ENCODE measurements at places on chromosomes 2 and 18. TPM values are rescaled to one million over a fixed set of nuclear protein-coding genes. Genes with fewer than 3 reads are reported as not detected.

- no peaks in the 10 kb centered on the region for H3K27me3 ChIP-seq
- H3K4me3 ChIP-seq = no peak overlapping the region
- H3K4me1 ChIP-seq = peaks cover 32% of the 10 kb centered on the region
- H3K36me3 ChIP-seq = peaks cover 6% of the 10 kb centered on the region
- DNase-seq = no peak
- peak overlapping the region; percentile 24 for H3K27ac ChIP-seq
These were observed 116.1 kb downstream of the FAM117B start for GRCh38 chr2:202750763-202751427.

- H3K27me3 ChIP-seq = no peaks in the 10 kb centered on the region
- H3K4me1 ChIP-seq = no peaks in the 10 kb centered on the region
- no peaks in the 10 kb centered on the region for H3K36me3 ChIP-seq
- no peak overlapping the region for H3K4me3 ChIP-seq
- DNase-seq = no peak
- no peak overlapping the region for H3K27ac ChIP-seq
These were observed 114.9 kb upstream of the AGAP1 start for GRCh38 chr2:235378944-235379343.

COL4A3 gene
- 0.65 TPM for total RNA-seq

REG1B gene
- 5.4 TPM for total RNA-seq

MOGAT1 gene
- not detected for total RNA-seq

- DNase-seq = no peak
- no peaks in the 10 kb centered on the region for H3K36me3 ChIP-seq
- H3K27ac ChIP-seq = no peak overlapping the region
- H3K4me1 ChIP-seq = peaks cover 21% of the 10 kb centered on the region
- peaks cover 13% of the 10 kb centered on the region for H3K27me3 ChIP-seq
- no peak overlapping the region for H3K4me3 ChIP-seq
These were observed 87.7 kb upstream of the TGFA start for GRCh38 chr2:70641263-70641784.

MYL12B gene
- 216 TPM for total RNA-seq

GRCh38 chr2:32246911-32247310 is 17.8 kb downstream of the NLRC4 start:
- no peaks in the 10 kb centered on the region for H3K4me1 ChIP-seq
- H3K27me3 ChIP-seq = no peaks in the 10 kb centered on the region
- no peaks in the 10 kb centered on the region for H3K36me3 ChIP-seq

GRCh38 chr18:79982736-79983135 is 5.6 kb downstream of the TXNL4A start:
- H3K4me1 ChIP-seq = peaks cover 16% of the 10 kb centered on the region
- DNase-seq = no peak
- H3K36me3 ChIP-seq = peaks cover 3% of the 10 kb centered on the region
- H3K4me3 ChIP-seq = no peak overlapping the region

DNA sequence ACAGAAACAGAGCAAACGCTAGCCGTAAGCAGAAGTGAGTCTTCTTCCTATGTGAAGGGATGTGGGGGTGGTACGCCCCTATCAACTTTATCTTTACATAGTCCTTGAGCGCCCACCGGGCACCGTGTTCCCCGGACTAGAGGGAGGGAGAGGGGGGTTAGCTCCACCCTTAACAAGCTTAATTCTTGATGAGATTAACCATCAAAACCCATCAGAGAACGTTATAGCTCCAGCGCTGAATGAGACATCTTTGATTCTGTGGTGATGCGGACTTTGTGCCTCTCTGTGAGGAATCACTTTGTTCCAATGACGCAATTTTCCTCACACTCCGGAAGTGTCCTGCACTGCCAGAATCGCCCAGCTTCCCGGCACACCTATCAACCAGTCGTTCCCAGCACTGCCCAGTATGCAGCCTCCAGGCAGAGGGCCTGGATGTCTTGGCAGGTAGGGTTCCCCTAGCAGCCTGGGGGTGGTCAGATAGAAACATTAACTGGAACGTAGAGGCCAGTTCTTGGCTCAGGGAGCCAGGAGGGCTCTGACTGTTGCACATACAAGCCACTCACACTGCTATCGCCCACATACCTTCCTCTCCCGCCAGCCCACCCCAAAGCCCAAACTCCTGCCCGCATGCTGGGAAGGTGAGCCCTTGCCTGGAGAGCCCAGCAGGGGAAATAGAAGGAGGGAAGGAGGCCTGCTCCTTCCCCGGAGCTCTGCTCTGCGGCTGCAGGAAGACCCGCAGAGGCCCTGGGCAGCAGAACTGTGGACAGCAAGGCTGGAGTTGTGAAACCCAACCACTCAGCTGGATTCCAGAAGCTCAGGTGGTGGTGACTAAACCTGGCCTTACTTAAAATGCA is 1.9 kb upstream of the ODC1 start:
- DNase-seq = no peak
- H3K36me3 ChIP-seq = no peaks in the 10 kb centered on the region
- H3K27me3 ChIP-seq = peaks cover 2% of the 10 kb centered on the region
- H3K4me1 ChIP-seq = peaks cover 35% of the 10 kb centered on the region

NPC1 gene
- 52.7 TPM for total RNA-seq

DNA sequence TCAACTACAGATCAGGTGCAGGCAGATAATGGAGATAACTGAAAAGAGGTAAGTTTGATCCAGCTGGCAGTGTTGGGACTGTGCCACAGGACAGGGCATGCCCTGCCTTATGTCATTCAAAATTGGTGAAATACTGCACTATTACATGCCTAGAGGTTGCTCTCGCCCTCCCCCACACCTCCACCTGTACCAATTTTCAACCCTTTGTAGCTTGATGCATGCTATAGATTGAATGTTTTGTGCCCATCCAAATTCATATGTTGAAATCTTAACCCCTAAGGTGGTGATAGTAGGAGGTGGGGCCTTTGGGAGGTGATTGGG is 72.1 kb upstream of the LYPD6B start:
- H3K4me3 ChIP-seq = no peak overlapping the region
- H3K27ac ChIP-seq = no peak overlapping the region
- no peaks in the 10 kb centered on the region for H3K36me3 ChIP-seq
- no peak for DNase-seq
- H3K4me1 ChIP-seq = no peaks in the 10 kb centered on the region
- no peaks in the 10 kb centered on the region for H3K27me3 ChIP-seq

- H3K4me1 ChIP-seq = no peaks in the 10 kb centered on the region
- no peak for DNase-seq
- no peak overlapping the region for H3K27ac ChIP-seq
- no peak overlapping the region for H3K4me3 ChIP-seq
- H3K36me3 ChIP-seq = no peaks in the 10 kb centered on the region
- no peaks in the 10 kb centered on the region for H3K27me3 ChIP-seq
These were observed 541.1 kb downstream of the TNS1 start for GRCh38 chr2:217461674-217462073.

CAD gene
- total RNA-seq = 45.2 TPM

DNA sequence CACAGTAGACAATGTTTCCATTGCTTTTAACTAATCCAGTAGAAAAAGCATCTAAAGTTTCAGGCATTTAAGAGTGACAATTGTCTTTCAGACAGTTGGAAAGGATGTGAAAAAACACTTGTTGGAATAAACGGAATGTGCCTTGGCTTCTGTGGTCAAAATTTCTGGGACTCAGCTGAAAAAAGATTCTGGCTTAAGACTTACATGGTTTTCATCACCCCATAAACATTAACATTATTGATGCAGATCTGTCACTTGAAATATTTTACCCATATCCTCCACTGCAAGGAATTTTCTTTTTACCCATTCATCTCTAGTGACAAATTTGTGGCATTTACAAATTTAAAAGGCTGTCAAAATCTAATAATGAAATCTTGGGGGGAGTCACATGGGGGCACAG is 166.0 kb downstream of the SRBD1 start:
- H3K4me3 ChIP-seq = no peak overlapping the region
- no peaks in the 10 kb centered on the region for H3K27me3 ChIP-seq
- H3K27ac ChIP-seq = no peak overlapping the region
- no peaks in the 10 kb centered on the region for H3K4me1 ChIP-seq
- H3K36me3 ChIP-seq = no peaks in the 10 kb centered on the region

DNA sequence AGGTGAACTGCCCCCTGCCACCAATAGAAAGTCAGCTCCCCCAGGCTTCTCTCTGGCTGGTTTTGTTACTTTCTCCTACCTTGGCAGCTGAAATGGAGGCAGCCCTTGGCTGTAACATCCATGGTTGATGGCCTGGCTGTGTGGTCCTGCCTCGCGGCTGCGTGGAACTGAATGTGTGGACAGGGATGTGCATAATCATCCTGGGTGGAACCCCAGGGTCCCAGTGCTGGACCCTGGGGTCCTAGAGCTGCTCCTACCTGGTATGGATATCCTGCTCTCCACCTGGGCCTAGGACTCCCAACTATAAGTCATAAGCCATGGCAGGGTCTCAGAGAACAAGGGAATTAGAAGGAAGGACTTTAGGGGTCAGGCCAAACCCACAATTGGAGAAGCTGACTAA is 93.5 kb downstream of the CAPN13 start:
- peaks cover 8% of the 10 kb centered on the region for H3K4me1 ChIP-seq
- H3K36me3 ChIP-seq = no peaks in the 10 kb centered on the region
- DNase-seq = no peak
- no peak overlapping the region for H3K27ac ChIP-seq
- H3K27me3 ChIP-seq = peaks cover 3% of the 10 kb centered on the region

DNA sequence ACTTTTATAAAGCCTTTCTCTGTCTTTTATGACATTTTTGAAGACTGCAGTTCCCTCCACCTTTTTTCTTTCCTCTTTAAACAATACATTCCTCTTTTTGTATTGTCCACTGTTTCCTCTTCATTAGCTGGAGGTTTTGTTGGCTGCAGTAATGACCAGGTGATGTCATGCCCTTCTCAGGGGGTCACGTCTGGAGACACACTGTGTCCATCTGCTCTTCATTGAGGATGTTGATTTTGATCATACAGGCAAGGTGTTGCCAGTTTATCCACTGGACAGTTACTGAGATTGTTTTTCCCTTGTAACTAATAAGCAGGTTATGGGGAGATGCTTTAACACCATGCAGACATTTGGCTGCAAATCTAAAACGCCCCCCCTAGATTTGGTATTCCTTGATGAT is 19.8 kb downstream of the ZNF407 start:
- no peak for DNase-seq
- no peaks in the 10 kb centered on the region for H3K36me3 ChIP-seq
- H3K4me3 ChIP-seq = no peak overlapping the region
- no peaks in the 10 kb centered on the region for H3K27me3 ChIP-seq
- no peak overlapping the region for H3K27ac ChIP-seq
- peaks cover 11% of the 10 kb centered on the region for H3K4me1 ChIP-seq

DNA sequence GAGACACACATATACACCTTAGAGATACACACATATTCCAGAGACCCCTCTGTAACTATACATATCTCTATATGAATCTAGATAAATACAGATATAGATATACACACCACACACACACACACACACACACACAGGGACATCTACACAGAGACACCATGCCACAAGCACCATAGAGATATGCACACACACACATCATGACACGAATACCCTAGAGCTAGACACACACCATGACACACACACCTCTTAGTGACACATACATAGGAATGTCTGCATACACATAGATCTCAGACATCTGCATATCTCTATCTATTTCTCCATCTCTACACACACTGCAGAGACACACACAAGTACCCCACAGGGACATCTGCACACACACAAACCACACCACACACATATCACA is 270.0 kb downstream of the CYRIA start:
- no peak overlapping the region for H3K27ac ChIP-seq
- H3K36me3 ChIP-seq = no peaks in the 10 kb centered on the region
- no peak for DNase-seq
- H3K4me1 ChIP-seq = no peaks in the 10 kb centered on the region

PAX3 gene
- not detected for total RNA-seq

DNA sequence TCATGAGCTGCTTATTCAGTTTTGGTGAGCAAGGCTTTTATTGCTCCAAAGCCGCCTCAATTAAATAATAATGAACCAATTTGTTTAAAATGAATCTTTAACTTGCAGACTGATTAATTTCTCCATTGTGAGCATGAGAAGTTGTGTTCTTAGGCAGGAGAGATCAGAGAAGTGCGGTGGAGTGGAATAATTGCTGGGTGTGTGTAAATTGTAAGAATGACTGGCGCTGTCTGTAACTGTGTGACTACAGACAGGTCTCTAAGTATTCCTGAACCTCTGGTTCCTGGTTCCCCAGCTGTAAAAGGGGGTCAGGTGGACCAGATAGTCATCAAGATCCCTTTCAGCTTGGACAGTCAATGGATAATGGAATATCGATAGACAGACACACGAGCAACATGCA is 98.0 kb upstream of the EFEMP1 start:
- H3K27ac ChIP-seq = no peak overlapping the region
- no peak overlapping the region for H3K4me3 ChIP-seq
- no peaks in the 10 kb centered on the region for H3K27me3 ChIP-seq
- H3K4me1 ChIP-seq = no peaks in the 10 kb centered on the region
- H3K36me3 ChIP-seq = no peaks in the 10 kb centered on the region

OSBPL1A gene
- 3.4 TPM for total RNA-seq

DNA sequence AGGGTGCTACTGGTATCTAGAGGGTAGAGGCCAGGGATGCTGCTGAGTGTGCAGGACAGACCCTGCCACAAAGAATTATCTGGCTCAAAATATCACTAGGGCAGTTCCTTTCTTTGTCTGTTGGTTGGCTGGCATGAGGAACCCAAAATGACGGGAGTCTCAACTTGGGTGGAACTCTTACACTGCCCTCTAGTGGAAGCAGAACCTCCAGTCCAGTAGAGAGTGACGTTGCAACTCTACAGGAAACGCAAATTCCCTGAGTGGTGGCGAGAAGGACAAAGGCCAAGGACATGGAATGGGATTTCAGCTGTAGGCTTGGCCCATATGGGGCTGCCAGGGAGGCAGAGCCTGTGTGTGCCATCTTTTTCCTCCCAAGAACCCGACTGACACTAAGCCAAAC is 47.1 kb downstream of the COPS8 start:
- peaks cover 6% of the 10 kb centered on the region for H3K27me3 ChIP-seq
- H3K36me3 ChIP-seq = no peaks in the 10 kb centered on the region
- DNase-seq = no peak
- no peak overlapping the region for H3K27ac ChIP-seq

- no peaks in the 10 kb centered on the region for H3K36me3 ChIP-seq
- no peak overlapping the region for H3K27ac ChIP-seq
- H3K4me3 ChIP-seq = no peak overlapping the region
- H3K27me3 ChIP-seq = peaks cover 6% of the 10 kb centered on the region
These were observed 21.7 kb upstream of the LRRTM1 start for GRCh38 chr2:80326214-80326613.

- H3K4me1 ChIP-seq = no peaks in the 10 kb centered on the region
- no peaks in the 10 kb centered on the region for H3K27me3 ChIP-seq
- no peak overlapping the region for H3K27ac ChIP-seq
- H3K36me3 ChIP-seq = no peaks in the 10 kb centered on the region
- no peak for DNase-seq
- no peak overlapping the region for H3K4me3 ChIP-seq
These were observed 2.4 kb upstream of the OTOS start for GRCh38 chr2:240142859-240143258.

SPP2 gene
- not detected for total RNA-seq

Measured in T-cell (primary cell).